Spinal cord (tissue), 10 donors: ENCODE measurements at places on chromosomes 6 and 20. TPM values are rescaled to one million over a fixed set of nuclear protein-coding genes. Genes with fewer than 3 reads are reported as not detected.
A peak's percentile ranks its signal among the peaks of the same experiment; 100 is the strongest.

Gene NEURL2
- 2.4 TPM for total RNA-seq

Gene SLC22A1
- total RNA-seq, result 0.59 TPM

- H3K27me3 ChIP-seq, result no peaks in the 10 kb centered on the region
- peaks cover 25% of the 10 kb centered on the region for H3K36me3 ChIP-seq
- no peak overlapping the region for H3K27ac ChIP-seq
Measured at GRCh38 chr20:33431797-33432381, 11.7 kb downstream of the SNTA1 start.

GRCh38 chr6:116491610-116492330 lies 19.7 kb upstream of the CALHM5 start:
- H3K27me3 ChIP-seq, result no peaks in the 10 kb centered on the region
- no peaks in the 10 kb centered on the region for H3K4me1 ChIP-seq
- DNase-seq, result no peak
- H3K36me3 ChIP-seq, result no peaks in the 10 kb centered on the region
- no peak overlapping the region for H3K27ac ChIP-seq

GRCh38 chr20:63641792-63642523 lies 11.3 kb downstream of the STMN3 start:
- no peaks in the 10 kb centered on the region for H3K27me3 ChIP-seq
- H3K4me1 ChIP-seq, result peaks cover 13% of the 10 kb centered on the region
- no peak overlapping the region for H3K27ac ChIP-seq
- H3K4me3 ChIP-seq, result peak overlapping the region; percentile 44
- peaks cover 45% of the 10 kb centered on the region for H3K36me3 ChIP-seq

GRCh38 chr6:1849691-1850090 lies 240.0 kb downstream of the FOXC1 start:
- no peaks in the 10 kb centered on the region for H3K36me3 ChIP-seq
- peaks cover 34% of the 10 kb centered on the region for H3K27me3 ChIP-seq
- H3K4me3 ChIP-seq, result no peak overlapping the region
- H3K27ac ChIP-seq, result no peak overlapping the region

GRCh38 chr20:50514750-50515149 lies 4.6 kb downstream of the PTPN1 start:
- H3K27ac ChIP-seq, result no peak overlapping the region
- no peak overlapping the region for H3K4me3 ChIP-seq
- no peaks in the 10 kb centered on the region for H3K36me3 ChIP-seq
- H3K4me1 ChIP-seq, result peaks cover 2% of the 10 kb centered on the region
- H3K27me3 ChIP-seq, result no peaks in the 10 kb centered on the region

DNA sequence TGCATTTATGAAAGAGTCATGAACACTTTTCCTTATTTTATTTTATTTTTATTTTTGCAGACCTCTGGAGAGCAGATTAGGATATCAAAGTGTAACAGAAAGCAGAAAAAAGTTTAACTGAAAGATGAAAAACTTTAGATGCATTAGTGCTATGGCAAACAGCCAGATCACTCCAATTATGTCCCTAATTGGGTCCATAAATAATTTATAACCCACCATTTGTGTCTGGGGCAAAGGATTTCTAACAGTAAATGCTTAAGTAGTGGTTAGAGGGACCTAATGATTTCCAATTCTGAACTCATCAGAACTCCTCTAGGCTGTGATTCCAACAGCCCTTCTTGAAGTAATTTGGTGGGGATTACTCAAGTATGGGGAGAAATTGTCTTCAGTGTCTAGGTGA lies 93.7 kb upstream of the PROKR2 start:
- no peaks in the 10 kb centered on the region for H3K36me3 ChIP-seq
- H3K27me3 ChIP-seq, result no peaks in the 10 kb centered on the region
- no peak overlapping the region for H3K4me3 ChIP-seq
- DNase-seq, result no peak
- no peak overlapping the region for H3K27ac ChIP-seq

- DNase-seq, result no peak
- no peaks in the 10 kb centered on the region for H3K27me3 ChIP-seq
- H3K36me3 ChIP-seq, result no peaks in the 10 kb centered on the region
- peaks cover 3% of the 10 kb centered on the region for H3K4me1 ChIP-seq
- H3K4me3 ChIP-seq, result no peak overlapping the region
- no peak overlapping the region for H3K27ac ChIP-seq
Measured at GRCh38 chr20:50259705-50260478, 69.3 kb downstream of the CEBPB start.

DNA sequence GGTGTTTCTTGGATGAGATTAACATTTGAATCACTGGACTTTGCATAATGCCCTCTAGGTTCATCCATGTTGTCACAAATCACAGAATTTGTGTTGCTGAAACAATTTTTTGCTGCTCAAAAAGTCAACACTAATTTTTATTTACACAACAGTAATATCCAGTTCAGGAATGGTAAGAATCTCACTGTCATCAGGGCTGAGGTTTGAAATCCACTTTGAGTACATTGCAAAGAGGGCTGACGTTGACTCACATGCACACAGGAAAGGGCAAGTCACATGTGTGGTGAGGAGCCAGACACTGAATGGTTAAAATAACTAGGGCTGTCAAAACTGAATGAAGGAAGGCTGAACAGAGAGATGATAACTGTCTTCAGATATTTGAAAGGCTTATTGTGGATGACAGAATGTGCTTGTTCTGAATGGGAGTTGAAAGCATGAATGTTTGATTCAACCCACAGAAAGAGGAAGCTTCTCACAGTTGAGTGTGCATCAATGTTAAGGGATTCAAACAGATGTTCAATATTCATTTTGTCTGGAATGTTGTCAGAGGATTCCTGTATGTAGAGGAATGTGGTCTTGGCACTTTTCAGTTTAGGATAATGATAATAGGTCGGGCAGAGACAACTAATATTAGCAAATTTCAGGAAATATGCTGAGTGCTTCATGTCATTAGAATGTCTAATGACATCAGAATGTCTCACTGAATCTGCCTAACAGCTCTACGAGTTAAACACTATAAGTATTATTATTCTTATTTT lies 3.6 kb upstream of the ADGRG6 start:
- H3K27me3 ChIP-seq, result peaks cover 26% of the 10 kb centered on the region
- H3K27ac ChIP-seq, result no peak overlapping the region
- no peaks in the 10 kb centered on the region for H3K36me3 ChIP-seq
- no peak for DNase-seq

DNA sequence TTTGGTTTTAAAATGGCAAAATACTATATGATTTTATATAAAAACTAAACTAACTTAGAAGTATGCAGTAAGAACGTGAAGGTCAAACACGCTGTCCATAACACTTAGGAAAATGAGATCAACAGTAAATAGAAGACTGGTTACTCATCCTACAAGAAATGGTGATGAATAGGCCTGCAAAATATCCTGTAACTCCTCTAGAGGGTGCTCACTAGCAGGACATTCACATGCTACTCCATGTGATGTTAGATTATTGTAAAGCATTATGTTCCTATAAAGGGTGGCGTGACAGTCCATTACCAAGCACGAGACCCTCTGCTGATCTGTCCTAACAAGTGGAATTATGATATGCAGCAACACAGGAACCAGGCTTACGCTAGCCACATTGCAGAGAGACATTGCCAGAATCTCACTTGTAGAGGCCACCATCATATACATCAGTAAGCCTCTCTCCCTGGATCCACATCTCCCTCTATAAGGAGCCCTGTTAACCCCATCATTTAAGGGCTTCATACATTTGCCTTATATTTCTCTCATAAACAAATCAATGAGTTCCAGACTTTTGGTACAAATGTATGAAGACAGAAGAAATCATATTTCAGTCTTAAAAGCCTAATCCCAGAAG lies 18.0 kb upstream of the DEFB129 start:
- no peak overlapping the region for H3K27ac ChIP-seq
- H3K27me3 ChIP-seq, result peaks cover 5% of the 10 kb centered on the region
- H3K4me1 ChIP-seq, result no peaks in the 10 kb centered on the region
- H3K4me3 ChIP-seq, result no peak overlapping the region

GRCh38 chr20:1943275-1944002 lies 48.2 kb downstream of the SIRPA start:
- peaks cover 23% of the 10 kb centered on the region for H3K4me1 ChIP-seq
- no peak overlapping the region for H3K27ac ChIP-seq
- H3K4me3 ChIP-seq, result no peak overlapping the region
- H3K27me3 ChIP-seq, result peaks cover 8% of the 10 kb centered on the region
- peaks cover 7% of the 10 kb centered on the region for H3K36me3 ChIP-seq
- DNase-seq, result no peak
